ENCODE measurements at places on chromosomes 6 and 20. TPM values are rescaled to one million over a fixed set of nuclear protein-coding genes. Genes with fewer than 3 reads are reported as not detected.

DNA sequence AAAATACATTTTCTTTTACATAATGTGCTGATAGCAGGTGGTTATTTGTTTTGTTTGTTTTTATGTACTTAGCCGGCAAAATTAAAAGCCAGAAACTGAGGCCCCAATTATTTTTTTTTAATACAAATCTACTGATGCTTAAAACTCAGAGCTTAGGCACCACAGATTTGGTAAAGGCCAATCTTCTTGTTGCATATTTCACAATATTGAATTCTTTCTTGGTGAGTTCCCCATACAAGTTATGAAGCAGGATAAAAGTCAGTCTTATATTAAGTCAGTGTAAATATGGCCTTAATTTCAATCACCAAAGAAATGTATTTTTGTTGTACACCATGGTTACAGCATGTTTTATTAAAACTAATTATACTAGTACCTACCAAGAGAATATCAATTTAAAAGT is 16.3 kb upstream of the ZDHHC14 start:
- no peak for ATAC-seq

The ID1 gene
- total RNA-seq = 299 TPM

DNA sequence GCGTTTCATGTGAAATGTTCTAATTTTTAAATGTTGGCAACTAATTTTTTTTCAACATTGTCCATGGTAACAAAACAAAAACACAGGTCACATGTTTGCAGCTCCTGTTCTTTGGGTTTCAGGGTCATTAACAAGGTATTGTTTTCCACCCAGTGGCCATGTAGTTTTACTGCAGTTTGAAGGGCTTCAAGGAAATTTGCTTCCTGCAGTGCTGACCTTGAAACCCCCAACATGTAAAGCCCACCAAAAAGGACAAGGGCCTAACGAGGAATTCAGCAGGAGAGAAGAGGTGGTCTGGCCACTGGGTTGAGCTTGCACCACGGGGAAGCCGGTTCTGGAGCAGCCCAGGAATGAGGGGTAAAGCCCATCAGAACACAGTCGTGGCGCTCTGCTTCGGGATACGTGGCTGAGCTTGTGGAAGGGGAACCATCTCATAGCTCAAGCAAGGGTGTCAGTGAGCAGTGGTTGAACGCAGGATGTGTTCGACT is 13.9 kb upstream of the KLHL31 start:
- ATAC-seq = peak; percentile 31

DNA sequence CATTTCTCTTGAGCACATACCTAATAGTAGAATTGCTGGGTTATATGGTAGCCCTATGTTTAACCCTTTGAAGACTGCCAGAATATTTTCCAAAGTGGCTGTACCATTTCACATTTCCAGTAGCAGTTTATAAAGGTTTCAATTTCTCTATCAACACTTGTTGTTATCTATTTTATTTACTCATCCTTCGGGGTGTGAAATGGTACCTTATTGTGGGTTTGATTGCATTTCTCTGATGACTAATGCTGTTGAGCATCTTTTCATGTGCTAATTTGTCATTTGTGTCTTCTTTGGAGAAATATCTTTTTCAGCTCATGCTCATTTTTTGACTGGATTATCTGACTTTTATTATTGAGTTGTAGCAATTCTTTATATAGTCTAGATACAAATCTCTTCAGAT is 5.4 kb downstream of the ENPP4 start:
- no peak for ATAC-seq

DNA sequence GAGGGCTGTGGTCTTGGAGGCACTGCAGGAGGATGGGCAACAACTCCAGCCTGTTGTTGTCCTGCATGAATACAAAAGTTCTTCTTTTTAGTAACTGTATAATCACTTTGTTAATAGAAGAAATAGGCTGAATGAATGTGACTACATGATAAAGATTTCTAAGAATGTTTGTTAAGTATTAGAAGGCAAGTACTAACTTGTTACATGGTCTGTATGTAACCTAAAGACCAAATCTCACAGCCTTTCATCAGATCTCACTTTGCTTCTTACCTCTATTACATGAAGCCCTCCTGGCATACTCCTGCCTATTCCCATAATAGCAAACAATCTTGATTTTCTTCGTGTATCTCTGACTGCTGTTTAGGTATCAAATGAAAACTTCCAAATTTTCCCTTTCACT is 73.4 kb downstream of the REPS1 start:
- peak; percentile 70 for ATAC-seq

The FNDC1 gene
- total RNA-seq = 0.12 TPM

DNA sequence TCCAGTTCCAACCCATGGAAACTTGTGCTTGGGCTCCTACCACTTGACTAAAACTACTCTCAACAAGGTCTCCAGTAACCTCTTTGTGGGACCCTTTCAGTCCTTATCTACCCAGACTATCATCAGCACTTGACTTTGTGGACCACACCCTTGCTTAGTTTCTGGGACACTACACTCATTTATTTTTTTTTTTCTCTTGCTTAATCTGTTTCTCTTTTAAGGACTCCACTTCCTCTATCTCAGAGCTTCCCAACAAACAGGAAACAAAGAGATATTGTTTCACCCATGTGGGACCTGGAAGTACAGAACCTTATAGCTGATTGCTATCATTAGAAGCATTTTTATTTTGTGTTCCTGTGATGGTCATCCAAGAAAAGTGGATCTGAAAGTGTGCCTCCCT is 28.8 kb upstream of the ME1 start:
- ATAC-seq = no peak

- ATAC-seq = no peak
Observed at GRCh38 chr20:50093240-50093639, 19.7 kb downstream of the UBE2V1 start.

The ADGB gene
- total RNA-seq = not detected

DNA sequence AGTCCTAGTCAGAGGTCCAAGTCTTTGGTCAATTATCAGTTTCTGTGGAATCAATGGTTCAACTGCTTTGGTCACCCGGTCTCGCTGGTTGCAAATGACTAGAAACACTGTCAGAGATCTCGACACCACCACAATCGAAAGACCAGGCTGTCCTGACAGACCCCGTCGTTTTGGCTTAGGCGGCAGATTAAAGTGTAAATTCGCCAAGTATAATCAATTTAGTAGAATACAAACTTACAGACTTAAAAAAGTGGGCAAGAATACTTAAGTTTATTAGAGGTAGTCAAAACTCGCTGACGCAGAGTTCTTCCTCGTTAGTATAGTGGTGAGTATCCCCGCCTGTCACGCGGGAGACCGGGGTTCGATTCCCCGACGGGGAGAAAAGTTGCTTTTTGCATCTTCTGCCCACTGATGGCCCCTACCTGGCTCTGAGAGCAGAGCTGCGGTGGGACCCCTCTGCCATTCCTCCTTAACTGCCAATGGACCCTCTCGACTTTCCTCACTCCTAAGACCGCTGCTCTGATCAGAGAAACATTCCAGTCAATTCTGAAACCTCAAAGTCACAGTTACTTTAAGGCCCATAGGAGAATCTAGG is 30.6 kb upstream of the ZNF184 start:
- ATAC-seq = peak; percentile 48
